Suppressor macrophage treated with lipopolysaccharide for 4 hours (primary cell): ENCODE measurements at places on chromosomes 6 and 20.

GRCh38 chr20:17226410-17227218 is at the start of gene PCSK2:
Gene PCSK2 (plus strand): TSS chr20:17227040. CDS start chr20:17227306, 266 bp downstream.
- DNase-seq, result no peak

DNA sequence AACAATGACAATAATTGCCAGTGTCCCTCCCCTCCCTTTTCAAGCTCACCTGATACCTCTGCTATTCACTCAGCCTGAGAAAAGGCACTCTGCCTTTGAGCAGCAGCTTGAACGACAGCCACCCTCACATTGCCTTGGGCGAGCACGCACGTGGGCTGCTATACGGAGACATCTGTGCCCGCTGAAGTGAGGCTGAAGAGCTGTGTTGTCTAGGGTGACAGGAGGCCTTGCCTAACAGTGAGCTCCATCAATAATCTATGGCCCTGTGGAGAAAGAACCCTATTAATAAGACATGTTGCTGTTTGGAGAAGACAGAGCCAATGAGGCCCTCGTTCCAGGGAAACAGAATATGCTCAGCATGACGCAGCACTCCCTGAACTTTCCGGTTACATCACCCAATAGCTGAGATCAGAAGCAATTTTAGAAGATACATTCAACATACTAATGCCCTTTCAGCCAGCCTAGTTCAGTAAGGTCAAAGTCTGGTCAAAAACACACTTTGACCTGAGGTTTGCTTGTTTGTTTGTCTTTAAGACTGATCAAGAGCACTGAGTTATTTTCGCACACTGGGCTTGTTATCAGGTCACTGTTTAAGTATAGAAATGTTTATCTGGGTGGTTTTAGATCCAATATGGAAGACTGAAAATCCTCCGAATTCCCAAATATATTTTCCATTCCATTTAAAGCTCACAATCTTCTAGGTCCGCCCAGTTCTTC is 30.6 kb downstream of the RBM24 start:
- DNase-seq, result peak; percentile 1

GRCh38 chr6:34347303-34347702 is 45.2 kb downstream of the NUDT3 start:
- DNase-seq, result no peak

DNA sequence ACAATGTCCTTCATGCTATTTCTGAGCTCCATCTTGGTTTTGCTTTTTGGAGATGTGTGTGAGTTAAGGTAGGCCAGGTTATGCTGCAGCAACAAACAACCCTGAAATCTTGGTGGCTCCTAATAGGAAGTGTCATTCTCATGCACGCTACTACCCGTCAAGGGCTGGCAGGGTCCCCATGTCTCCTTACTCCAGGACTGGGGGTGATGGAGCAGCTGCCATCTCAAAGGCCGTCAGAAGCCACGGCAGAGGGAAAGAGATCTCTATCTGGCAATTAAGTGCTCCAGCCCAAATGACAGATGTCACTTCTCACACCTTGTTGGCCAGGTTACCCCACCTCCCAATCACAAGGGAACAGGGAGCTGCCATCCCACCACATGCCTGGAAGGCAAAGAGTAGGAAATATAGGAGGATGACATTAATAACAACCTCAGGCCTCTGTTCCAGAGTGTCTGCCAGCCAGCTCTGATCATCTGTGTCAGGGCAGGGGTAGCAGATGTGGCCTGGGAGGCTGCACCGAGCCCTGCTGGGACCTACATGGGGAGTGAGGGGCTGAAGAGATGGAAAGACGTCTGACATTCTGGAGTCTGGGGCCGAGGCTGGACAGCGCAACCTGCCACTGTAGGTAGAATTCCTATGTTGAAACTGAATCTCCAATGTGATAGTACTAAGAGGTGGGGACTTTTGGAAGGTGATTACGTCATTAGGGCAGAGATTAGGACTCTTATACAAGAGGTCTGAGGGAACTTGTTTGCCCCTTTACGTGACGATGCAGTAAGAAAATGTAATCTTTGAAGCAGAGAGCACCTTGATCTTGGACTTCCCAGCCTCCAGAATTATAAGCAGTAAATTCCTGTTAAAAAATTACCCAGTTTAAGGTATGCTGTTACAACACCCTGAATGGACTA is 4.8 kb upstream of the SDCBP2 start:
- no peak for DNase-seq

GRCh38 chr20:1392443-1392692 is 486 bp downstream of the FKBP1A start:
- no peak for DNase-seq

DNA sequence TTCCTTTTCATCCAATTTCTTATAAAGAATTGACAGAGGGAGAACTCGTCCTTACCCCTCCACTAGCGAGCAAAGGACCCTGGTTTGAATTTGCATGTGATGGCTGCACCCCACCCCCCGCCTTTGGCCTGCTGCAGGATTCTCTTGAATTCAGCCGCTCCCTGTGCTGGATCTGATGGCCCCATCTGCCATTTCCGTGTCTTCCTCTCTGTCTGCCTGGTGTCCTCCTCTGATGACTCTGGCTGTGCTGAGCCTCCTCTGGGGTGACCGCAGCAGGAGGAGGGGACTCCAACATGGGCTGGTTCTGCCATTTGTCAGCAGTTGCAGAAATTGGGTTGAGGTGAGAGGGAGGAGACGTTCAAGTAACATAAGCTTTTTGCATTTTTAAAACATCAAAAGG is 188.8 kb downstream of the DLL1 start:
- no peak for DNase-seq

GRCh38 chr6:97925504-97925903 is 642.5 kb upstream of the MMS22L start:
- no peak for DNase-seq

- DNase-seq, result no peak
Measured at GRCh38 chr6:36980876-36981619, 4.9 kb downstream of the MTCH1 start.
